ENCODE measurements at places on chromosomes 16 and 17.

DNA sequence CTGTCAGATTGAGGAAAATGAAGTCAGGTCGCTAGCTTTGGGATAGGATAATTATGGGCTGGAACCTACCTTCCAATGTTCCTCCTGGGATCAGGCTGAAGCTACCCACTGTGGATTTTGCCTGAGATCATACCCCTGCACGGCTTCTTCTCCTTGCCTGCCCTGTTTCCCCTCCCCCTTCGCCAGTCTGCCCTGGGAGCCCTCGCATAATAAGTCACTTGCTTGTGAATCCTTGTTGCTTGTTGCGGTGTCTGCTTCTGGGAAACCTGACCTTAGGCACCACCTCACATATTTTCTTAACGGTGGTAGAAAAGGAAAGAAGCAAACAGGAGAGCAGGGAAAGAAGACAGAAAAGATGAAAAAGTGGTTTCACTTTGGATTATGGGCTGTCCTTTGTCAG is 13.3 kb upstream of the PMP22 start:
- no peak for DNase-seq

GRCh38 chr17:71976011-71976649 is 144.7 kb upstream of the SOX9 start:
- DNase-seq, result no peak

DNA sequence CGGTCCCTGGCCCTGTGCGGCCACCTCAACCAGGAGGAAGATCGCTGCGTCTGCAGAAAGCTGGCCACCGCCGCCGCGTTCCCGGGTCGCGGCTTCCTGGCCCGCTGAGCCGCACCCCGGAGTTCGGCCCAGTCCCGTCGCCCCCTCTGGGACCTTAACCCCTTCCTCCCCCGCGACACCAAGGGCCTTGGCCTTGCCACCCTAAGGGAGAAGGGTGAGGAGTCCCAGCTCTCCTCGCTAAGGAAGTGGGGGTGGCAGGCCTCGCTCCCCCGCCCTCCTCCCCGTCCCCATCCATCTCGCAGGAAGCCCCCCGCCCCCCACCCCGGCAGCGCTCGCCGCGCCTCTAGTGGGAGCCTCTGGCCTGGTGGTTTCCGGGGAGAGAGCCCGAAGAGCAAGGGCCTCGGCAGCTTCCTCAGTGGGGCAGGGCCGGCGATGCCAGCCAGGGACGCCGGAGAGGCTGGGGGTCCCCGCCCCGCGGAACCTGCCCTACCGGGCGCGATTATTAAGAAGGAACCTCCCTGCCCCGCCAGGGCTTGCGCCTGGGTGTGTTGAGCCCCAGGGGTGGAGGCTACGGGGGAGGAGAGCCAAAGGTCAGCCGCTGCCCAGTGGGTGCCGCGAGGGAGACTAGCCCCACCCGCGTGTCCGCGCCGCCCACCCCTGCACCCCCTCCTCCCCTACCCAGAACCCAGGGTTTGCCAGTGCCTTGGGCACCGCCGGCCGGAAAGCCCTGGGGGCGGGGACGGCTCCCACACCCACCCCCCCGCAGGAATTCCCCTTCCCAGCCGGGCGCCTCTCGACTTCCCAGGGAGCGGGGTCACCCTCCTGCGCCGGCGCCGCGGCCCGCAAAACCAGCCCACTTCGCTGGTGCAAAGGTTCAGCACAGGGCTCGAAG is 6.8 kb downstream of the CBX4 start:
- no peak for DNase-seq

GRCh38 chr17:39591958-39592954 is 15.5 kb downstream of the NEUROD2 start:
- no peak for DNase-seq

GRCh38 chr17:55605705-55606487 is 94.6 kb upstream of the SMIM36 start:
- DNase-seq, result no peak

GRCh38 chr17:81189670-81190530 is 23.9 kb upstream of the AATK start:
- no peak for DNase-seq

GRCh38 chr16:66166490-66166889 is 200.0 kb upstream of the CDH5 start:
- DNase-seq, result no peak

GRCh38 chr17:39828443-39828842 is 35.7 kb downstream of the IKZF3 start:
- DNase-seq, result no peak

DNA sequence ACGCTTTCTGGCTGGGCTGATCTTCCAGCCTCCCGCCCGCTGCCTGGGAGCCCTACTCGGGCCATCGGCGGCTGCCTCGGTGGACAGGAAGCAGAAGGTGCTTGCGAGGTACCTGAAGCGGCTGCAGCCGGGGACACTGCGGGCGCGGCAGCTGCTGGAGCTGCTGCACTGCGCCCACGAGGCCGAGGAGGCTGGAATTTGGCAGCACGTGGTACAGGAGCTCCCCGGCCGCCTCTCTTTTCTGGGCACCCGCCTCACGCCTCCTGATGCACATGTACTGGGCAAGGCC is 30.7 kb downstream of the CIITA start:
- DNase-seq, result no peak

- DNase-seq, result no peak
Measured at GRCh38 chr17:57585341-57586195, 159.5 kb downstream of the CCDC182 start.

DNA sequence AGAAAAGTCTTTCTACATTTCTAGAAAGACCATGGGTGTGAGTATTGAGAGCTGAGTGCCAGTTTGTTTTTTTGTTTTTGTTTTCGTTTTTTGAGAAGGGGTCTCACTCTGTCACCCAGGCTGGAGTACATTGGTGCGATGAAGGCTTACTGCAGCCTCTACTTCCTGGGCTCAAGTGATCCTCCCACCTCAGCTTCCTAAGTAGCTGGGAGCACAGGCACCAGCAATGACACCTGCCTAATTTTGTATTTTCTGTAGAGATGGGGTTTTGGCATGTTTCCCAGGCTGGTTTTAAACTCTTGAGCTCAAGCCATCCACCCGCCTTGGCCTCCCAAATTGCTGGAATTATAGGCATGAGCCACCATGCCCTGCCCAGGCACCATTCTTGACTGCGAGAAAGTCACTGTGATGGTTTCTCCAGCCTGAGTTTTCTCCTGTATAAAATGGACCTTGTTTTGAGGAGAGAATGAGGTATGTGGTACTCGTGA is 673.8 kb downstream of the MAF start:
- DNase-seq, result no peak

DNA sequence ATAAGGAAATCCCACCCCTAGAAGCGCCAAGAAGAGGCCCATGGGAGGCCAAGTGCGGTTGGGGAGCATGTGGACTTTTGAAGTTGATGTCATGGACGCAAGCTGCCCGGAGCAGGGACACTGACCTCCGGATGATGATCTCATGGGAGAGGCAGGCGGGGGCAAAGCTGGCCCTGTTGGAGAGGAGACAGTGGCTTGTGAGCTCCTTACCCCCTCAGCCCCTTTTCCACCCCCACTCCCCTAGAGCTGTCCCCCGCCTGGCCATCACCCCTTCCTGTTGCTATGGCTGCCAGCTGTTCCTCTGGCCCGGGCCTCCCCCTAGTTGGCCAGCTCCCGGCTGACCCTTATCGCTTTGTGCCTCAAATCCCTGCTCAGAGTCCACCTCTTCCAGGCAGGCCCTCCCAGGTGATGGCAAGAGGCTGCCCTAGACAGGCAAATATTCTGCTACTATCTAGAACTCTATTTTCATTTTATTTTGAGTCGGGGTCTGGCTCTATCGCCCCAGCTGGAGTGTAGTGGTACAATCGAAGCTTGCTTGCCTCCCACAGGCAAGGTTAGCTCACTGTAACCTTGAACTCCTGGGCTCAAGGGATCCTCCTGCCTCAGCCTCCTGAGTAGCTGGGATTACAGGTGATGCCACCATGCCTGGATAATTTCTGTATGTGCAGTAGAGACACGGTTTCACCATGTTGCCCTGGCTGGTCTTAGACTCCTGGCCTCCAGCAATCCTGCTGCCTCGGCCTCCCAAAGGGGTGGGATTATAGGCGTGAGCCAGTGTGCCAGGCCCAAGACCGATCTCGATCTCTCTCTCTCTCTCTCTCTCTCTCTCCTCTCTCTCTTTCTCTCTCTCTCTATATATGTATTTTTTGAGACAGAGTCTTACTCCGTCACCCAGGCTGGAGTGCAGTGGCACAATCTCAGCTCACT is 6.6 kb downstream of the NOTUM start:
- DNase-seq, result no peak

GRCh38 chr16:74607962-74608356 is 1.0 kb upstream of the GLG1 start:
- DNase-seq, result no peak

- DNase-seq, result no peak
Measured at GRCh38 chr16:55839115-55839514, 6.2 kb upstream of the CES1 start.
